ENCODE measurements at places on chromosomes 6 and 20.

GRCh38 chr6:22152841-22153240 lies 144.0 kb downstream of the PRL start:
- no peak for DNase-seq

DNA sequence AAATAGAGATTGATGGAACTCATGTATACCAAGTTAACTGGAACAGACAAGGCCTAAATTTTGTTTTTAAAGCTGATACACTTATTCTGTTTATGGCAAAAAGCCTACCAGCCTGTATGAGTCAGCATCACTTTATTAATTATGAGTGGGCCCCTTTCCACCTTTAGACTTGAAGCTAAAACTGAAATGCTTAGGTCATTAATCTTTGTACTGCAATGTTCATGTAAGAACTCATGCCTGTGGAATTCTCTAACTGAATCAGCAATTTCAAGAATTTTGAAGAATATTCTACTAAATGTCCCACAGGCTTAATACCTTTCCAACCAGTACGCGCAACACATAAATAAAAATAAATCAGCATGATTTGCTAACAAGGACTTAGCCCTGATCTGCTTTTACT lies 140.2 kb upstream of the PHACTR1 start:
- no peak for DNase-seq

- DNase-seq, result no peak
Measured at GRCh38 chr20:53926428-53927028, 143.9 kb downstream of the BCAS1 start.

GRCh38 chr6:81633391-81633790 lies 119.1 kb downstream of the TENT5A start:
- DNase-seq, result no peak

DNA sequence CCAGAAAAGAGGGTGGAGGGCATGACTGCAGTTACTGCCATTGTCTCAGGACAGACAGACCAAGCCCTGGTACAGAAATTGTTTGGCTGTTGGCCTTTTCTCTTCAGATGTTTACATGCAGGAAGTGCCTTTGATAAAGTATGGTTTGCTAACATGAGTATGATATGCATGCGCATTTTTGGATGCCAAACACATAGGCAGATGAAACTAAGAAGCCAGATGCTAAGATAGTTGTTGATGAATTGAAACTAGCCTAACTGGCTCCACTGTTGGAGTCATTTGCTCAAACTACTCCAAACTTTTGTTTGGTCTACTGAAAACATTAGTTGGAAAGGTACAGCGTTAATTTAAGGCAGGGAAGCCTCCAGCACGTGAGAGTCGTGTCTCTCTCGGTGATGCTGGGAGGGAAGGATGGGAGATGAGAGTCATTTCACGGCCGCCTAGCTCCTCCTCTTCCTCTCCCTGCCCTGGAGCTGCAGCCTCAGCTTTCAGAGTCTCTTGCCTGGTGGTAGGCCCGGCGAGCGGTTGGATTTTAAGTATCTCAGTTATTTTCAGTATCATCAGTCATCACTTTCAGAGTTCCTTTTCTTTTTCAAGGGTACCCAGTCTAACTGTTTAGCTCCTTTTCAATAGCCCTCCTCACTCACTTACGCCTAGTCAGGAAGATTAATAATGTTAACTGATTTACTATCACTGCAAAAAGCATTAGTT lies 29.7 kb downstream of the RREB1 start:
- DNase-seq, result peak; percentile 53

- DNase-seq, result no peak
Measured at GRCh38 chr6:38499529-38500096, 140.1 kb downstream of the BTBD9 start.

- no peak for DNase-seq
Measured at GRCh38 chr6:5785249-5785648, 221.5 kb downstream of the NRN1 start.

GRCh38 chr6:149211046-149211571 lies 106.4 kb upstream of the TAB2 start:
- DNase-seq, result no peak

DNA sequence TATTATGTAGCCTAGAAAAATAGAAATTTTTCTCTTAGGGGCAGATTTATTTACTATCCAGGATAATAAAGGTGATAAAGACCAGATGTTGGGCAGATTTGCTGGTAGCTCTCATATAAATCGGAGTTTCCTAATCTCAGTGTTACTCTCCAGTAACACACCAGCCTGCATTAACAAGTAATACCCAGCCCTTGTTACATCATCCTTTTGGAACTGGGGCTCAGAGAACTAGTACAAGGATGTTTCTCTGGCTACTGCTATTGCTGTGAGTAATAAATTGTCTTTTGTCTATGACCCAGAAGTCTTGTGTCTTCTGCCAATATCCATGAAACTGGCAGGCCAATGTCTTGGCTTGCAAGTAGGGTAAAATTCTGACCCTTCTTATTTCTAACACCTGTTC lies 16.8 kb downstream of the TPD52L1 start:
- DNase-seq, result no peak

- no peak for DNase-seq
Measured at GRCh38 chr6:128149796-128150195, 248.9 kb upstream of the THEMIS start.

DNA sequence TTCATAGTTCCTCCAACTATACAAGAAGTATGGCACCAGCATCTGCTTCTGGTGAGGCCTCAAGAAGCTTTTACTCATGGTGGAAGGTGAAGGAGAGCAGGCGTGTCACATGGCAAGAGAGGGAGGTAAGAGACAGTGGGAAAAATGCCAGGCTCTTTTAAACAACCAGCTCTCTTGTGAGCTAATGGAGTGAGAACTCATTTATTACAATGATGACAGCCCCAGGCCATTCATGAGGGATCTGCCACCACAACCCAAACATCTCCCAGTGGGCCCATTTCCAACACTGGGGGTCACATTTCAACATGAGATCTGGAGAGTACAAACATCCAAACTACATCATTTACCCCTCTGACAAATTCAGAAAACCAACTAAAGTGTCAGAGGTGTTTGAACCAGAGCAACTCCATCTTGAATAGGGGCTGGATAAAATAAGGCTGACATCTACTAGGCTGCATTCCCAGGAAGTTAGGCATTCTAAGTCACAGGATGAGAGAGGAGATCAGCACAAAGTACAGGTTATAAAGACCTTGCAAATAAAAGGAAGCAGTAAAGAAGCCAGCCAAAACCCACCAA lies 2.2 kb upstream of the UBD start:
- no peak for DNase-seq

DNA sequence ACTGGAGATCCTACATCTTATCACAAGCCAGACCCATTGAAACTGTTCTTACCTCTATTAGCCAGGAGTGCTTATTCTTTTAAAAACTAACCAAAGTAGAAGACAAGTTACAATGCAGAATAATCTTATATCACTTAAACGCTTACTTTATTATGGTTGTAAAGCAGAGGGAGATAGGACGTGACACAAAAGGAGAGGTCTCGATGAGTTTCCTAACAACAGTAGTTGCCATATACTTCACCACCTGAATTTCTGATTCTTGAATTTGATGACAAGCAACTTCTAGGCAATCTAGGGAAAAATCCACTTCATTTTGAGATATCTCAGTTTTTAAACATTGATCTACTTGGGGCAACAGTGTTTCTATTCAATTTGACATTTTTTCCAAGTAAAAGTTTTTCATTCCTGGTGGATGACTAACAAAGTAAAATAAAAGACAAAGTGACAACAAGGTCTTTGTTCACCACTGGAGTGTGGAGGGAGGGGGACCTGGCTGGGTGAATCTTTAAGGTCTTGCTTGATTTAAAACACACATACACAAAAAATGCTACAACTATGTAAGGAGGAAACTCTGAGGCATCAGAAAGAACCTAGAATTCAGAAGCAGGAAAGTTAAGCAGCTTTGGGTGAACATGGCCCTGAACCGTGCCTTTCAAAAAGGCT lies 110.9 kb downstream of the SMLR1 start:
- DNase-seq, result no peak

GRCh38 chr20:408843-409696 lies 971 bp downstream of the RBCK1 start:
- no peak for DNase-seq

GRCh38 chr20:62032609-62033368 lies 32.9 kb downstream of the TAF4 start:
- DNase-seq, result no peak

DNA sequence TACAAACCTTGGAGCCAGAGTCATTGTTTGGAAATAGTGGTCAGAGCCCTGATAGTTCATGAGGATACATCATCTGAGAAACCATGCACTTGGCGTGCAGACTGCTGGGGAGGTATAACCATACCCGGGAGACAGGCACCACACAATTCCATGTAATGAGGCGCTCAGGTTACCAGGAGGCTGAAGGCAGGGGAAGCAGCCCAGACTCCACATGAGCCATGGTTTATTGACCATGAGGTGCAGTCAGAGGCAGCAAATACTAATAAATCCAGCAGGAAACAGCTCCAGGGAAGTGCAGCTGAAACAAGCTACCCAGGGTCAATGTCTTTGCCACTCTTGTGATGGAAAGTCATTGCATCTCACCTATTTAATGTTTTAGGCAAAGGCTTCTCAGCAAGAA lies 156.0 kb downstream of the TBC1D7 start:
- no peak for DNase-seq

- DNase-seq, result no peak
Measured at GRCh38 chr6:81362246-81362645, 390.2 kb downstream of the TENT5A start.

- no peak for DNase-seq
Measured at GRCh38 chr6:16524380-16524707, 236.9 kb downstream of the ATXN1 start.

DNA sequence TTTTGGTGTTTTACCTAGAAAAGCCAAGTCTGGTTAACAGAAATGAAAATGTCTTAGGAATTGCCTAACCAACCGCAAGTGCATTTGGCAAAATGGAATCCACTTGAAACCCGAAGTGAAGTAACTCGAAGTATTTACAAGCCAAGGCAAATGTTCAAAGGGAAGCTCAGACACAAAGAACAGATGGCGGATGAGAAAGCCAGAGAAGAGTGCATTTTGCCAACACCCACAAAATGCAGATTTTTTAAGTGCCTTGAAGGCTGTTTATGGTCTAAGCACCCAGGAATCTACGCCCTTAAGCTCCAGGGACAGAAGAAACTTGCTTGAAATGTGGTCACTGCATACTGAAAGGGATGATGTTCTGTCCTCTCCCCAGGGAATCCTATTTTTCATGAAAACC lies 70.0 kb upstream of the TBXT start:
- no peak for DNase-seq

DNA sequence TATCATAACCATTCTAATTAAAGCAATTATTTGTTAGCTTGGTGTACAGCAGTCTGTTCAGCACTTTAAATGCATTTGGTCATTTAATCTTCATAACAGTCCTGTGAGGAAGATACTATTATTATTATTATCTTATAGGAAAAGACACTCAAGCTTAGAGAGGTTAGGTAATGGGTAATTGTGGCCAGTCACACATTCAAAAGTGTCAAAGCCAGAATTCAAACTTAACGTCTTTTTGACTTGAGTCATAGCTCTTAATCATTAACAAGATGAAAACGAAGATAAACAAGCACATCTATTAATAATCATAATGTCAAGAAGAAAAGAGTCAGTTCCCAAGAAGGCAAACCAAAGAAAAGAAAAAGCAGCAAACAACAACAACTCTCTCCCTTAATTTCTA lies 251.0 kb downstream of the SYNE1 start:
- DNase-seq, result no peak

GRCh38 chr6:125205931-125206330 lies 52.4 kb downstream of the TPD52L1 start:
- DNase-seq, result no peak

DNA sequence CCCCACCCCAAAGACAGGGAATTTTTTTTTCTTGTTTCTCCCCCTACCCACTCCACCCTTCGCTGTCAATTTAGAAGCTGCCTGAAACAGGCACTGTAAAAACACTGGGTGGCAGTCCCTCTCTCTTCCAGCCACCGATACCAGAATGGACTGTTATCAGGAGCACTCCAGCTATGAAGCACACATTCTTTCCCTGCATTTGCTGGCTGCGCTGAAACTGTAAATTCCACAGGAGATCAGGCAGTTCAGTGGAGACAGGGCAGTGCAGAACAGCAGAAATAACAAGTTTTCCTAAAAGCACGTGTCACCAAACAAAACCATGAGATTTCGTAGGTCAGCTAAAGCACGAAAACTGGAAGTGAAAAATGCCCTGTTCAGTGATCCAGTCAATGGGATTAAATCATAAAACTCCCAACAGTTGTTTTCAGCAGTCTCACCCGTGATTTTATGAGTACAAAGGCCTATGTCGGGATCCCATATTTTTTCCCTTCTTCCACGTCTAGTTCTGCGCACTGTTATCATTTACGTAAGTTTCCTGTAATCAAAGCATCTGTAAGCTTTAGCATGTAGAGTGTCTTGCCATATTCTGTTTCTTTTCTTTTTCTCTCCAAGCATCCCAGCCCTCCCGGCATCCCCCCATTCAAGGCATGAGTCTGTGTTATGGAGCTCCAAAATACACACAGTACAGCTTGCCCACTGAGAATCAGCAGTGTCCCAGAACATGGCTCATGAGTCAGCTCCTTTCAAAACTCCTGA lies 359.9 kb upstream of the EPHA7 start:
- peak; percentile 47 for DNase-seq

DNA sequence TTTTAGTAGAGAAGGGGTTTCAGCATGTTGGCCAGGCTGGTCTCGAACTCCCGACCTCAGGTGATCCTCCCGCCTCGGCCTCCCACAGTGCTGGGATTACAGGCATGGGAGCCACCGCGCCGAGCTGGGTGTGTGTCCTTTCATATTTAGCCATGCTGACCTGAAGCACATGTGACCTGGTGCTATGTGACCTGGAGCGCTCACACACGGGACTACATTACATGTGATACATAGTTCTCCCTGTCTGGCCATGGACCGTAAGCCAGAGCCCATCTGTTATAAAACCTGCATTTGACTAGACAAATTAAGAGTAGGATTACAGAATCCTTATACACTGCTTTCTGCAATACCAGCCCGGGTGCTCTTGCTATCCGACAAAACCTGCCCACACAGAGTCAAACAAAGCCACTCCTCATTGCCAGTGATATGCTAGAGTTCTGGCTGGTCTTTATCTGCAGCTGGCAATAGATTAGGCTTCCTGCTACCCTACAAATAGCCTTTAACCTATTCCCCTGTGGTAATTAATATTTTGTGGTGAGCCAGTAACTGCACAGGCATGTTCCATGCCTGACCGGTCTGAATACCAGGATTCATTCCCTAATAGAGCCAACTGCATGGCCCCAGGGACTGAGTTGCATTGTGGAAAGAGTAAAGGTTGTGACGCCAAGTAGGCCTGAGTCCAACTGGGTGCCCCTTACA lies 26.3 kb upstream of the FAM50B start:
- DNase-seq, result no peak

- no peak for DNase-seq
Measured at GRCh38 chr6:157668713-157669112, 154.3 kb upstream of the SNX9 start.

- peak; percentile 80 for DNase-seq
Measured at GRCh38 chr6:3356056-3356823, 97.5 kb downstream of the PSMG4 start.

DNA sequence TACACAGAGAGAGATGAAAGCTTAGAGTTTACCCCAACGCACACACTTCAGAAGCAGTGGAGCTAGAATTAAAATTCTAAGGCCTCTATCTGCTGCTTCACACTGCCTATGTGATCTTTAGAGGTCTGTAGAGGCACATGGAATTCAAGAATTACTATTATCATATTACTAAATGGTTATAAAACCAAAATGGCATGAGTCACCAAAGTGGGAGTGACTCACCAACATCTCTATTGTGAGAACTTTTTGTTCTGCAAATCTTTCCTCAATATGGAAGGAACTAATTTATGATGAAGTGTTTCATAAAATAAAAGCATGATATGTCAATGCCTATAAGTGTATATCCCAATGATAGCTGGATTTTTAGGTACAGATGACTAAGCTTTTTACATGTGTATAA lies 28.5 kb upstream of the TMEM244 start:
- DNase-seq, result no peak

GRCh38 chr20:57399587-57400155 lies 8.5 kb downstream of the RBM38 start:
- no peak for DNase-seq

Data from retina (tissue), 1 donor.